Activated CD4-positive, alpha-beta T cell treated with anti-CD3 and anti-CD28 coated beads, Interleukin-2, amount 50 U/mL, for 24 hours (primary cell): ENCODE measurements at places on chromosomes 4 and X.

DNA sequence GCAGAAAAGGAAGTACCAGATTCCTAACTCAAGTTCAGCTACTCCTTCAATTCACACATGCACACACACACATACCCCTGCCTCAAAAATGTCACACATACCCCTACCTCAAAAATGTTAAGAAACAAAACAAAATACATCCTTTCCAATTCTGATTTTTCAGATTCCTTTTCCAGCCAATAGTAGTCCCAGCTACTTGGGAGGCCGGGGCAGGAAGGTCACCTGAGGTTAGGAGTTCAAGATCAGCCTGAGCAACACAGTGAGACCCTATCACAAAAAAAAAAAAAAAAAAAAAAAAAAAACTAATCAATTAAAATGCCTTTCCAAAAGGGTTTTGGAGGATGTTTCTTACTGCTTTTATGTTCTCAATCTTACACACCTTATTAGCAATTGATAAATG lies 138.0 kb downstream of the AFAP1 start:
- DNase-seq: no peak

DNA sequence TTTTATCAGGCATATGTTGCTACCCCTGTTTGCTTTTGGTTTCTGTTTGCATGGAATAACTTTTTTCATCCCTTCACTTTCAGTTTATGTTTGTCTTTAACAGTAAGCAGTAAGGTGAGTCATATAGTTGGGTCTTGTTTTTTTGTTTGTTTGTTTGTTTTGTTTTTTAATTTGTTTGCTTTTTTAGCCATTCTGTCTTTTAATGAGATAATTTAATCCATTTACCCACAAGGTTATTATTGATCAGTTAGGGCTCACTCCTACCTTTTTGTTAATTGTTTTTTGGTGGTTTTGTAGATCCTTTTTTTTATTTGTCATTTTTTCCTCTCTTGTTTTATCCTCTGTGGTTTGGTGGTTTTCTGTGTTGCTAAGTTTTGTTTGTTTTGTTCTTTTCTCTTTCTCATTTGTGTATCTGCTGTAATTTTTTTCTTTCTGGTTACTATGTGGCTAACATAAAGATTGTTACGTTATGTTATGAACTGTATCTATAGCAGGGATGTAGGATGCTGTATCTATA lies 379.5 kb upstream of the MAD2L1 start:
- no peak for DNase-seq

DNA sequence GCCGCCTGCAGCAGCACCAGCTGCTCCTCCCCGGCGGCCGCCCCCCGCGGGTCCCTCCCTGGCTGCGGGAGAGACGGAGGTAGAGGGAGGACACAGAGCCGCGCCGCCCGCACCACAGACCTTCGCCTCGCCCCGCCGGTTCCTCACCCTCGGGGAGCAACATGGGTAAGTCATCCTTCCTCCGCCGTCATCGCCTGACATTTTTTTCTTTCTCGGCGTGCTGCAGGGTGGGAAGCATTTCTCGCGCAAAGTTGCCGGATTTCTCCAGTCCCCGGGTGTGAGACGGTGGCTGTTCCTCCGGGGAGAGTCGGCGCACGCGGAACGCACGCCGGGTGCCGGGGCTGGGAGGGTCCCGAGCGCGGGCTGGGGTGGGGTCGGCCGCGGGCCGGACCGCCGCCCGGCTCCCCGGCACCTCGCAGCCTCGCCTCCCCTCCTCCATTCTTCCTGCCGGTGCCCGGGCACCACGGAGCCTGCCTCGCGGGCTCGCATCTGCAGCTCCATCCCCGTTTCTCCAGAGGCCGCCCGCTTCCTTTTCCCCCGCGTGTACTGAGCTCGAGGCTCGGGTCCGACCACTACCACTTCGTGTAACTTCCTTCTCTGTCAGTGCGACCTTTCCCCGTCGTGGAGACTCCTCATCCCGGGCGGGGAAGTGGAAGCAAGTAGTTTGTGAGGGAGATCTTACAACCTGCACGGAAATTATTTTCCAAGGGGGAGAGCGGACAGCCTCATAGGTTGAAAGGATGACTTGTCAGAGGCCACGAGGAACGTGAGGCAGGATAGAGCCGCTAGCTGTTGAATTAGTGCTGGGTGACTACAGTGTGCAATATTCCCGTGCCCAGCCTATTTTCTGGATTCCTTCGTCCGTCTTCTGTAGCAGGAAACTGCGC lies 464 bp downstream of the RAP1GDS1 start:
- peak; percentile 25 for DNase-seq

- DNase-seq: no peak
These were observed 23.3 kb downstream of the BRCC3 start for GRCh38 chrX:155094468-155095061.

DNA sequence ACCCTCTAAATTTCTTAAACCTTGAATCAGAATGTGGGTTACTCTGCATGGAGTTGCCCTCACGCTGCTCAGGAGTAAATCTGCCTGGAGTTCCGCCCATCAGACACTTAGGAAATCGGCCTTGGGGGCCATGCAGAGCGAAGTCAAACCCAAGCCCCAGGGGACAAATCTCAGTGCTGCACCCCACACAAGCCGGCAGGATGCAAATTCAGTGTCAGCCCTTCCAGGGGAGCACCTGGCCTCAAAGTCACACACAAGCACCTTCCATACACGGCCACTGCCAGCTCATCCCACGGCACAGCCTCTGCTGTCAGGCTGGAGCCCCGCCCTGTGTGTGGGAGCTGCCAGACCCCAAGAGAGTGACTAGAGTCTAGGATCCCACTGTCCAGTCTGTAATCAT lies 27.4 kb downstream of the RNF212 start:
- no peak for DNase-seq

DNA sequence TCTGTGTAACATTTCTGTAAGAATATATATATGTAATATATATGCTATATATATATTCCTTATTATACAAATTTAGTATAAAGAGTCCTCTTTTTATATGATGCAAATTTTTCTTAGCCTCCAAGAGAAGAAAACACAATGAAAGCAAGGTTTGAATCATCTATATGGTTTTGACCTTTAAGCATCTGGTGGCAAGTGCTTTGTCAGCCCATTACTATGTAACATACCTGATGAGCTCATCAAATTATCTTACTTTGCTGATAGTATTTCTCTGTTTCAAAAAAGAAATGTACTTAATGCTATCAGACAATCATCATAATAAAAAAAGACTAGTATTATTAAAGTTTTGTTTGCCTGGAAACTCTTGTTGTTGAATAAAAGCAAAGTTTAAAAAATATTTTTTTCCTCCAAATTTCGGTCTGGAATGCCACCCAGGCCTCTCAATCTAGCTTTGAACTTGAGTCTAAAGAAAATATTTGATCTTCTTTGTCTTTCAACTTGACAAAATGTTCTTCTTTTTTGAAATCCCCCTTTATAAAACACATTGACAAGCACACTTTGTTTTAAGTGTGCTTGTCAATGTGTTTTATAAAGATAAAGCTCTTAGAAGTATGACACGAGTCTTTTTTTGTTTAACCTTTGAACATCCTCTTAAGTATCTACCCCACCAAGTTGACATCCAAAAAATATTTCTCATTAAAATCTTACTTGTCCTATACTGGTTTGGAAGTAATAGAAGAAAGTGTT lies 26.2 kb downstream of the ZNF330 start:
- no peak for DNase-seq

DNA sequence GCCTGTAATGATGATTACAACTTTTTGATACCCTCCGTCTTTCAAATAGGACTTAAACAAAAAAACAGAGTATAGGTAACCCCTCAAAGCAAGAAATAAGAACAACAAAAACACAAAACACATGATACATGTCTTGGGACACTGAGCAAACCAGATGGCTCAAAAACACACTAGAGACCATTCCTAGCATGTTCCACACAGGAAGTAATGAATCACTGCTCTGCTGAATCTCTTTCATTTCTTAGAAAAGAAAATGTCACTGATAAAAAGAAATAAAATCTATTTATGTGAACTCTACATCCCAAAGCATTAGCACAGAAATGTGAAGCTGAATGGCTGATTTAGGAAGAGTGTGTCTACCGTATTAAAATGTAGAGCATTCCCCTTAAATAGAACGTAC lies 134.5 kb upstream of the IL15 start:
- DNase-seq: no peak

GRCh38 chr4:168877511-168878491 lies 132.3 kb downstream of the CBR4 start:
- DNase-seq: no peak

- DNase-seq: no peak
These were observed 79.5 kb downstream of the AFF1 start for GRCh38 chr4:87014284-87014782.

GRCh38 chrX:24371391-24371972 lies 11.0 kb downstream of the SUPT20HL1 start:
- peak; percentile 41 for DNase-seq

GRCh38 chr4:21768349-21769310 lies 179.9 kb downstream of the KCNIP4 start:
- DNase-seq: peak; percentile 10

DNA sequence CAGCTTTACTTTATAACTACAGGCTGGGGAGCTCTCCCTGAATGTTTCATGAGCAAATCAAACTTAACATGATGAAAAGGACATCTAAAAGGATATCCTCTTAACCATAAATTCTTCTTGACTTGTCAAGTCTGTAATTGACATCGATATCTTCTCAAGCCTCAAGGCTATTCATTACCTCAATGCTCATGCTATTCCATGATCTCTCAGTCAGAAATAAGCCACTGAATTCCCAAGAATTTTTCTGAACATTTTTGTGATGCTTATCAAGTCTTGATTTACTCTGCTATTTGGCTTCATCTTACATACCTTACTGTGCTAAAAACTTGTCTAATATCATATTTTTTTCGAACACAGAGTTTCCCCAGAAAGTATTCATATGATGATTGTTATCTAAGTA lies 433.4 kb downstream of the PDGFC start:
- no peak for DNase-seq

DNA sequence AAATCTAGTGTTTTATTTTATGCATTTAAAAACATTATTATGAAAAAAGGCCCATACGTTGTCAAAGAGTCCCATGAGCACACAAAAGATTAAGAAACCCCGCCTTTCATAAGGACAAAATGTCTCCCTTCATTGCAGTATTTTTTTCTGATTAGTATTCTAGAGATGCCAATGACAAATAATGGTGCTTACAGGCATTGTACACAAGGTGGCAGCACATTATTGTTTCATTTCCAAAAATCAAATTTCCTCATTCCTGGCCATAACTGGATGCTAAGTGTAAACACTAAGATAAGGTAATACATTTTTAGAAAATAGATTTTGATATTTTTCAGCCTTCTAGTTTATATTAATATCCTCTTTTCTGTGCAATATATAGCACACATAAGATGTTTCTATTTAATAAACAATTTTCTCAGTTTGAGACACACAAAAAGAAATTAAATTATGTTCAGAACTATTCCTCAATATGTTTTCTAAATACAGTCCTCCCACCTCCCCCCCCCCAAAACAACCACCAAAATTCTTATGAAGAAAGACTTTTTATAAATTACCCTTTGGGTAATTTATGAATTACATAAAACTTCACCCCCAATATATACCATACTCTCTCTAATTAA lies 47.7 kb downstream of the TIGD2 start:
- no peak for DNase-seq
